ENCODE measurements at places on chromosomes 5 and 9.

- DNase-seq = no peak
- peaks cover 12% of the 10 kb centered on the region for H3K27me3 ChIP-seq
- H3K36me3 ChIP-seq = no peaks in the 10 kb centered on the region
- H3K27ac ChIP-seq = no peak overlapping the region
These were observed 38.1 kb upstream of the FCN1 start for GRCh38 chr9:134955801-134956200.

DNA sequence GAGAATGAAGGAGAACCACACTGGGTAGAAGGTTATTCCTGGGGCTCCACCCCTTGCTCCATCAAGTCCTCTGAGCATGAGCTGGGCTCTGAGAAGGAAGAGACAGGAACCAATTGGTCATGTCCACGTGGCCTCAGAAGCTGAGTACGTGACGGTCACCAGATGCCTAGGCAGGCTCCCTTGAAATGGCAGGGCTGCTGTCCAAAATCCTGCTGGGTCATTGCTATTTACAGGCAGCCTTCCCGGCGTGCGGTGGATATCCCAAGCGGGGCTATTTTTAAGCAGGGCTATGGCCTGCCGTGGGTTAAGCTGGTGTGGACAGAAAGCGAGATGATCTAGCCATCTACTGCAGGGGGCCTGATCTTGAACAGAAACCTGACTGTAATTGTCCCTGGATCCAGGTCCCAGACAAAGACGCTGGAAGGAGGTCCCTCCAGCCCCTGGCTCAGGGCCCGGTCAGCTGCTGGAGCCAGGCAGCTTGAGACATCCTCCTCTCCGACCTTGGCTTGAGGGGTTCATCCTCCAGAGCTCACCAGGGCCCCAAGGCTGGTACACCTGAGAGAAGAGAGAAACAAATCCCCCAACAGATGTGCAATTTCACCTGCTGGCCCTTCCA is 550 bp upstream of the CKMT2 start:
- no peaks in the 10 kb centered on the region for H3K27me3 ChIP-seq
- H3K36me3 ChIP-seq = peaks cover 7% of the 10 kb centered on the region
- DNase-seq = no peak
- H3K4me3 ChIP-seq = peak overlapping the region; percentile 77
- peaks cover 22% of the 10 kb centered on the region for H3K4me1 ChIP-seq

DNA sequence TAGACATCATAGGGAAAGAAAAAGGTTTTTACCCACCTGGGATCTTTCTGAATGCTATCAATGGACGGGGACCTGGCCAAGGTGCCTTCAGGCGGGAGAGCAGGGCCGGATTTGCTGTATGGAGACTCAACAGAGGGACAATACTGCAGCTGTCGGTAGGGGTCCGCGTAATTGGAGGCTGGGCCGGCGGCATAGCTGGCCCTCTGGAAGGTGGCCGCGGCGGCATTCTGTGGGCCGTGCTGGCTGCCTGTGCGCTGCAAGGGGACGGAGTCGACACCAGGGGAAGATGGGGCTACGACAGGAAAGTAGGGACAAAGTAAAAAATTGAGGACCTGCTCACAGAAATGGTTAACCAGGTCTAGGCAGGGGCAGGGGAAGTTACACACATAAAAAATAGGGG is 557.9 kb downstream of the CTNND2 start:
- no peak overlapping the region for H3K4me3 ChIP-seq
- DNase-seq = no peak
- H3K4me1 ChIP-seq = no peaks in the 10 kb centered on the region
- no peaks in the 10 kb centered on the region for H3K27me3 ChIP-seq
- H3K27ac ChIP-seq = no peak overlapping the region
- H3K36me3 ChIP-seq = no peaks in the 10 kb centered on the region

DNA sequence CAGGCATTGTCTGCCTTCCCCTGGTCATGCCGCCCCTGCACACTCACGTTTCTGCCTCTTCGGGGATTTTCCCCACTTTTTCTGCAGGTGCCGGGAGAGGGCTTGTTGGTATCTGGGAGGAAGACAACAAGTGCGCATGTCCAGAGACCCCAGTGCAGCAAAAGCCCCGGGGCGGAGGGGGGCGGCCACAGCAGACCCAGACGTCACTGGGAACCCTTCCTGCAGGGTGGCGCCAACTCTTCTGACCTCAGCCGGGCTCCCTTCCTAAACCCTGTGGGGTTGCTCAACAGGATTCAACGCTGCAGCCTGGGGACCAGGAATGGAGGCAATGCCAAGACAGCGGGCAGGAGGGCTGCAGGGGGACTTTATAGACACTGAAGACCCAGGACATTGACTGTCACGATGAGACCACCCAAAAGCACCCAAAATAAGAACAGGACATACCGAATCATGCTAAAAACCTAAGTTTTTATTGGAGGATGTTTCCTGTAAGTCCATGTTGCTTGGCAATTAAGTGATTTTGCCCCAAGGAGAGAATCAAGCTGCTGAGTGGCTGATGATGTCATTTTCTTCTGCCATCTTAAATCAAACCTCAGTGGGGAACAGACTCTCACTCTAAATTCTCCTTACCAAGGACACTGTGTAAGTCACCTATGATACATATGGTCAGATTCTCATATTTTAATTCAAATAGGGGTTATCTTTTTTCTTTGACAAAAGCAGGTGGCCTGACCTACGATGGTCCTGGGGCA is 62.9 kb upstream of the SIMC1 start:
- H3K4me3 ChIP-seq = no peak overlapping the region
- no peaks in the 10 kb centered on the region for H3K4me1 ChIP-seq
- no peak for DNase-seq
- H3K36me3 ChIP-seq = no peaks in the 10 kb centered on the region
- no peak overlapping the region for H3K27ac ChIP-seq

DNA sequence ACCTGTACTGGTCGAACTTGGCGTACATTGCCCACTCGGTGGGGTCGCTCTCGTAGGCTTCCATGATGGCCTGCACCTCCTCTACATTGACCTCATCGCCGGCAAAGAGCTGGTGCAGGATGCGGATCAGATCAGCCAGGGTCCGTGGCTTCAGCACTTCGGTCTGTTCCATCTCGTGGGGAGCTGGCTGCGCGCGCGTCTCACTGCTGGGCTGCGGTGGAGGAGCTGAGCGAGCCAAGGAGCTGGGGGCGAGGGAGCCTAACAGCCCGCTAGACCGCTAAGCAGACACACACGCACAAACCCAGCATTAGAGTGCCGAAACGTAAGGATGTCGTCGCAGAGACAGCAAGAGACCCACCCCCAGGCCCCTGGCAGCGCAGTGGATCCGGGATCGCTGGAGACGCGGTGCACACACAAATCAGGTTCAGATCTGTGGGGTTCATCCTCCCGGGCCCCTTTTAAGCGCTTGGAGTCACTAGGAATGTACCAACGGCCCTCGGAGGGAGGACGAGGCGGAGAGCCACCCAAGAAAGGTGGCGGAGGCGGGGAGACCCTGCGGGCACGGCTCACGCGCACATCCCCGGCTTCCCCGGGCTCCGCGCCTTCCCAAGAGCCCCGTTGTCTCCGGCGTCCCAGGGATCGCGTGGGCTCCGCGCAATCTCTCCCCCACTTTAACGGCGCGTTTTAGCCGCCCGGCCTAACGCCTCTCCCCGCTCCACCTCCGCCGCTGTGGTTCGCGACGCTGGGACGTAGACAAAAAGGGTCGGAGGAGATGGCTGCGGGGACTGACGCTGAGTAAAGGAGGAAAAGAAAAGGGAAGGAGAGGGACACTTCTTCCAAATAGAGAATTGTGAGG is at the start of gene CDO1:
CDO1 (minus strand) TSS at position 434 of the 856 bp plus-strand sequence; CDS start at position 172, 262 bp downstream.
- peak within 1 kb of the TSS; percentile 93 for H3K4me3 ChIP-seq
- peaks cover 24% of the 10 kb centered on the region for H3K4me1 ChIP-seq
- H3K27me3 ChIP-seq = peaks cover 28% of the 10 kb centered on the region
- H3K27ac ChIP-seq = peak within 1 kb of the TSS; percentile 93
